ENCODE measurements at places on chromosomes 2 and 18.

- DNase-seq: no peak
Observed at GRCh38 chr2:15995603-15996002, 55.3 kb downstream of the MYCN start.

DNA sequence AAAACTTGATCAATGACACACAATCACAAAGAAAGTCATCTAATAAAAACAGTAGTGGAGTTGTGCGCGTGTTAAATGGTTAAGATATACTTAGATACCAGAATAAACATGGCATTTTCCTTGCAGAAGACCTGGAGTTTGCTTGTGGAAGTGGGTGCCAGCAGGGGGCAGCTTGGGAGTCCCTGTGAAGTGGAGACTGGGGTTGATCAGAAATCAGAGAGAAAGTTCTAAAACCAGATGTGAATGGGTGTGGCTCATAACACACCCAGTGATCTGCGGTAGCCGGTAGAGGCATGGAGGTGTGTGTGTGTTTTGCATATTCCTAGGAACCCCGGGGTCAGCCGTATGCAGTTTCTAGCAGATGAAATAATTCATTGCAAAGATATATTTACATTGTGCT, 300.1 kb upstream of the TRIB2 start:
- DNase-seq: no peak

GRCh38 chr2:173149491-173149890, 73.8 kb downstream of the MAP3K20 start:
- no peak for DNase-seq

DNA sequence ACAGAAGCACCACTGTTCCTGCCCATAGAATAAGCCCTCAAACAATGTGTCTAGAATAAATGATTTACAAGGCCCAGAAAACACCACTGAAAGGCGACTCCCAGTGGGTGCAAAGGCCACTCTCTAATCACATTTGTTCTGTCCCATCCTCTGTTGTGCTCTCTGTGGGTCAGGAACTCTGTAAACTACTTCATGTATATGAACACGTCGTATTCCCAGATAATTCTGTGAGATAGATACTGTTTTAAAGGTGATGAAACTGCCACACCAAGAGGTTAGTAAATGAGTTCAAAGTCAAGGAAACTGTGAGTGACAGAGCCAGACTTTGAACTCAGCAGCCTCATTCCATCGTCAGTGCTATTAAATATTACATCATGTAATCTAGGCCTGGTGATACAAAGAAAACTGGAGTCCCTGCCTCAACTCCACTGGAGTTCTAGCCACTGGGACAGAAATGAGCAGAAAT, 269.7 kb upstream of the DCC start:
- no peak for DNase-seq

- no peak for DNase-seq
Observed at GRCh38 chr2:228938629-228939028, 332.5 kb downstream of the PID1 start.

GRCh38 chr2:105593221-105593967, 151.3 kb upstream of the NCK2 start:
- DNase-seq: no peak

DNA sequence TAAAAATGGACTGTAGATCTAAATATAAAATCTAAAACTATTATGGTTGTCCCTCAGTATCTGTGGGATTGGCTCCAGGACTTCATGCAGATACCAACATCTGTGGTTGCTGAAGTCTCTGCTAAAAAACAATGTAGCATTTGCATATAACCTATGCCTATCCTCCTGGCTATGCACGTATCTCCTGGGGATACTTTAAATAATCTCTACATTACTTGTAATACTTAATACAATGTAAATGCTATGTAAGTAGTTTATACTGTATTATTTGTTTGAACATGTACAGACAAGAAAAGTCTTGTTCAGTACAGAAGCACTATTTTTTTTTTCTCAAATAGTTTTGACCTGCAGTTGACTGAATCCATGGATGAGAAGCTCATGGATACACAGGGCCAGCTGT, 134.9 kb downstream of the ZAP70 start:
- DNase-seq: no peak

DNA sequence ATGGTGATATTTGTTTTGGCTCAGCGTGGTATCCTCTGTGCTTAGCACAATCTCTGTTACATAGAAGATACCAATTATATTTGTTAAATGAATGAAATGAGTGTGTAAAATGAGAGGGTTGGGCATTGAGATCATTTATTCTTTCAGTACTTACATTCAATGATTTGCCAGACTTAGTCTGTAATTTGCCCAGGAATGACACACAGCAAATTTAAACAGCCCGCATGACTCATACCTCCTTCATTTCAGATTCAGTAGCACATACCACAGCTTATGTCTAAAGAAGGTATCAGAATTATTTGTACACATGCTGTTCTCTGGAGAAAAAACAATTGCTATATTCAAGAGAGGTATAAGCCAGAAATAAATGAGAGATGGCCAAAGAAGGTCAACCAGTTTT, 37.0 kb downstream of the KLHL14 start:
- no peak for DNase-seq

- peak; percentile 26 for DNase-seq
Observed at GRCh38 chr2:15941871-15942710, 1.7 kb downstream of the MYCN start.

DNA sequence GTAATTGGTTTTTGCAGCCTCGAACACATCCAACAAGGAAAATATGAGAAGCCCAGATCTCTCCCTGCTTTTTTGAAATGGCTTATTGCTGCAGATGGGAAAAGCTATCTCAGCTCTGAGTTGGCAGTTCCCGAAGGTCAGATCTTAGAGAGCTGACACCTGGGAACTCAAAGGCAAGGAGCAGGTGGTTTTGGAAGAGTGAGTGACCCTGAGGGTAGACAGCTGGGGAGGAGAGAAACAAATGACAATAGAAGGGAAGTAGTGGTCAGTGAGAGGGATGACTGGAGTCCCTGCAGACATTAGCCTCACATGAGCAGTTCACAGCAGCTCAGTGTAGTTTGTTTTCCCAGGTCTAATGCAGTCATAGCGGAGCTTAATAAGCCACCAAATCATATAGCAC, 317.9 kb downstream of the STK39 start:
- DNase-seq: no peak

- DNase-seq: no peak
Observed at GRCh38 chr2:127733816-127734537, 32.7 kb downstream of the SFT2D3 start.

- DNase-seq: no peak
Observed at GRCh38 chr18:12928206-12928605, 19.6 kb upstream of the SEH1L start.

DNA sequence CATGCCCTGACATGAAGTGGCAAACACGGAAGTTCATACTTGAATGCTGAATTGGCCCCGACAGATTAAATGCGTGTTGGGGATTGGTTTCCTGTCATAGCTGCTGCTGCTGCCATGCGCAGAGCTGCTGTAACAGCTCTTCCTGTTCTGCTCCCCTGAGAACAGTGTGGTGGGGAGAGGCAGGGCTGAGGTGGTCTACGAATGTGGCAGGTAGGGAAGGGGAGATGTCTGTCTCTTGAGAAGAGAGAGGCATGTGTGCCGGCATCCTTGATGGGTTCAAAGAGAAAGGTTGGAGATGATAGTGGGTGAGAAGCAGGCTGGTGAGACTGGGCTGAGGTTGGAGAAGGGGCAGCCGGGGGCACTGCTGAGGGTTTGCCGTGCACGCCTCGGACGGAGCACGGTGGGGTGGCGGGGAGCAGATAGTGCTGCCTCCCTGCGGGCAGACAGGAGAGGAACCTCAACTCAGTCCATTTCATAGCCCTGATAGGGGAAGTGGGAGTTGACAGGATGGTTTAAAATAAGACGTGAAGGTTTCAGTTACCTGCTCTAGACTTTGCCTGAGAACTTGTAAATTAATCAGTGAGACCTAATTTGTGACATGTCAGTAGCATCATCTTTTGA, 46.1 kb downstream of the TMEM185B start:
- DNase-seq: peak; percentile 56

DNA sequence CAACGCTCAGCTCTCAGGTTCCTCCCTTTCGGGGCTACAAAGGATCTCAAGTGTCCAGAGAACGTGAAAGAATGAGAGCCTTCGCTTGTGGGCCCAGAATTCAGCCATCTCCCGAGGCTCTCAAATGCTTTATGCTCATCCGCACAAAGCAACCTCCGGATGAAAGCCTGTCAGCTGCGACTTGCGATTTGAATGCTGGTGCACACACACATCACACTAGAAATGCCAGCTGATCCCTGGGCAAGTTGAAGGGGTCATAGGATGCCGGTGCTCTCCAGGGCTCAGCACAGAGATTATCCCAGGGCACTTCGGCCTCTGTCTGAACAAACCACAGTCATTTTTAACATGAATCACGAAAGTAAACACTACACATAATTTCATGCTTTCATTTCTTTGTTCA, 141.8 kb upstream of the MYT1L start:
- DNase-seq: no peak

GRCh38 chr2:7045601-7046590, 128.7 kb downstream of the RNF144A start:
- DNase-seq: no peak

DNA sequence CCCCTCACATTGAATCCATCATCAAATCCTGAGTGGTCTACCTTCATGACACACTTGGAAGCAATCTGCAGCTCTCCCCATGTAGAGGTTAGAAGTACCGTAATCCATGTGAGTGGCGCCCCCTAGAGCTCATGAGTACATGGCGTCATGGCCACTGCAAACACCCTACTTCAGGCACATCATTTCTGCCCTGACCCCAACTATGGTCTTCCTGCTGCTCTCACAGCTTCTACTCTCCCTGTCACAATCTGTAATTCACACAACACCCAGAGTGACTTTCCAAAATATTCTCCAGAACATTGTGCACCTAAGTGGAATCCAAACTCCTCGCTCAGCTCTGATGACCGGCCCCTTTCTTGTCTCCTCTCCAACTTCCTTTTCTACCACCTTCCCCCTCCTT, 141.9 kb downstream of the ANKRD44 start:
- DNase-seq: peak; percentile 31

- no peak for DNase-seq
Observed at GRCh38 chr2:42001711-42002201, 46.1 kb upstream of the PKDCC start.

Data from GM12892 (cell line).